Left forelimb (tissue), 1 donor: ENCODE measurements at places on chromosomes 5 and 9.

GRCh38 chr9:122779181-122779580, 9.6 kb upstream of the OR5C1 start:
- no peak for DNase-seq

DNA sequence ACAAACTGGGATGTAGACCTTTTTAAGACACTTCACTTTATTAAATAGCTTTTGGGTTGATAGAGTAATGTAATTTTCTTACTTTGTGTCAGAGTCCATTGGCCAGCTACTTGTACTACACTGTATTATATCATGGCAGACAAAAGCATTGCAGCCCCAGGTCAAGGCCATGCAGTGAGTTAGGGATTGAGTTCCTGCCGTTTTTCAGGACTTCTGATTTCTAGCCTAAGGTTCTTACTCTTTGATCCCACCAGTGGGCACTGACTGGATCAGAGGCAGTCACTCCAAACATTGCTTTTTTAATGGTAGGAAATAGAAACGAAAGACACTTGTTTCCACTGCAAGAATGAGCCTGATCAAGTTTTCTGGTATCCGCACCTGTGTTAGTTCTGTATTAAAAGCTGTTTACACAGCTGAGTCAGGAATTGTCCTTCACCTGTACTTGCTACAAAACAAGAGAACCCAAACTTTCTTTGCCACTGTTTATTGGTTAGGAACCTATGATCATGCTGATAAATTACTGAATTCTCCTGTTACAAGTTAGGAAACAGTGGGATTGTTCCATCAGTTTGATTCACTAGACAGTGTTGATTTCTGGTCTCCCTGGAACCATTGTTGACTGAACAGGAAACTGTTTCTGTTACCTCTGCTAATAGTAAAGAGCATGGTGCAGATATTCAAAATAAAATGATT, 22.1 kb downstream of the LRRC70 start:
- DNase-seq, result no peak

GRCh38 chr5:159331093-159331973, 1.0 kb upstream of the IL12B start:
- DNase-seq, result peak; percentile 78

DNA sequence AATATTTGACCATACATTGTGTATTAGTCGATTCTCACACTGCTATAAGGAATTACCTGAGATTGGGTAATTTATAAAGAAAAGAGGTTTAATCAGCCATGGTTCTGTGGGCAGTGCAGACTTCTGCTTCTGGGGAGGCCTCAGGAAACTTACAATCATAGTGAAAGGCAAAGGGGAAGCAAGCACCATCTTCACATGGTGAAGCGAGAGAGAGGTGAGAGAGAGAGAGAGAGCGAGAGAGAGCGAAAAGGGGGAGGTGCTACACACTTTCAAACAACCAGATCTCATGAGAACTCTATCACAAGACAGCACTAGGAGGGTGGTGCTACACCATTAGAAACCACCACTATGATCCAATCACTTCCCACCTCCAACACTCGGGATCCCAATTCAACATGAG, 4.1 kb upstream of the GRAMD2B start:
- no peak for DNase-seq

- DNase-seq, result no peak
Measured at GRCh38 chr5:16067415-16067814, 112.2 kb downstream of the MARCHF11 start.

GRCh38 chr9:129202613-129203555, 24.8 kb upstream of the IER5L start:
- DNase-seq, result peak; percentile 95

- DNase-seq, result no peak
Measured at GRCh38 chr9:126159430-126160060, 167.1 kb upstream of the MVB12B start.

GRCh38 chr5:154653764-154654485, 101.3 kb upstream of the LARP1 start:
- no peak for DNase-seq

GRCh38 chr9:27117489-27118135, 8.6 kb downstream of the TEK start:
- no peak for DNase-seq

- no peak for DNase-seq
Measured at GRCh38 chr5:180817893-180818674, 15.5 kb upstream of the MGAT1 start.

DNA sequence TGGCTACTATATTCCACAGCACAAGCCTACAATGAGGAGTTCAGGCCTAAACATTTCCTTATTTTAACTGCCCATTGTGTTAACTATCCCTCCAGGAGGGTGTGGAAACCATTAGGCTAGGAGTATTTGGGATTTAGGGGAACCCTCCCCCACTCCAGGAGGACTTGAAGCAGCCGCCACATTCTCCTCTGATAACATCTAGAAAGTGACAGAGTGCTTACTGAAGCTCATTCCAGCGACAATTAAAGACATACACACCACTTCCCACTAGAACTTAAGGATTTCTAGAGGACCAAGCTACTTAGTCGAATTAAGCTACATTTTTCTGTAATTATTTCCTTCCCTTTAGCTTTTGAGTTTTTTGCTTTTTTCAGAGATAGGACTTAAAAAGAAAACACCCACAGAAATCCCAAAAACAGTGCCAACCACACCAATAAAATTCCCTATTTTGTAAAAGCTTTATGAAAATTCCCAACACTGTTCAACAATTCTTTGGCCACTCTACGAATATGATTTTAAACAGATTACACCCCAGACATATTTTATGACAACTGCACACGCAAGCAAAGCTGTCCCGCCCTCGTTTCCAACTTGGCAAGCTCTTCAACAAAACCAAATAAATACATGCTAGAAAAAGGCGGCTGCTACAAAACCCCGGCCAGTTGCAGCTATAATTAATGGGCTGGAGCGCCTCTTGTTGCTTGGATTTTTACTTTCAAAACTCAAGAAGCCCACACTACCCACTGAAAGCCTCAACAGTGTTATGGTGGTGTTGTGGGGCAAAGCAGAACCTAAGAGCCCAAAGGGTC, 4.5 kb downstream of the ROR2 start:
- DNase-seq, result peak; percentile 65

DNA sequence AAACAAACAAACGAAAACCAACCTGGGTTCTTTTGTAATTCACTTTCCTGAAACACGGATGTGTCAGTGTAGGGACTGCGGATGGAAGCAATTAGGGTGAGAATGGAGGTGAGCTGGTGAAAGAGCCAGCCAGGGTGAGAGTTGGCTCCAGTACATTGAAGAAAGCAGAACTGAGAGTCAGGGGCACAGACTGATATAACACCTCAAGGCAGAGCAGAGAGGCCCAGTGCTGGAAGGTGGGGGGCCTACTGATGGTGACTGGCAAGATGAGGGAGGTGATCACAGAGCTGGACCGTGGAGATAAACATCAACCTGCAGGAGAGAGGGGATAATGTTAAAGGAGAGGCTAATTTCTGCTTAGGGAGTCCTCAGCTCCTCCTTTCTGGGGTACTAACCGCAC, 221.1 kb downstream of the MAN2A1 start:
- no peak for DNase-seq

- DNase-seq, result no peak
Measured at GRCh38 chr9:16575142-16575985, 295.1 kb downstream of the BNC2 start.

GRCh38 chr5:144549580-144549979, 378.9 kb downstream of the KCTD16 start:
- no peak for DNase-seq

DNA sequence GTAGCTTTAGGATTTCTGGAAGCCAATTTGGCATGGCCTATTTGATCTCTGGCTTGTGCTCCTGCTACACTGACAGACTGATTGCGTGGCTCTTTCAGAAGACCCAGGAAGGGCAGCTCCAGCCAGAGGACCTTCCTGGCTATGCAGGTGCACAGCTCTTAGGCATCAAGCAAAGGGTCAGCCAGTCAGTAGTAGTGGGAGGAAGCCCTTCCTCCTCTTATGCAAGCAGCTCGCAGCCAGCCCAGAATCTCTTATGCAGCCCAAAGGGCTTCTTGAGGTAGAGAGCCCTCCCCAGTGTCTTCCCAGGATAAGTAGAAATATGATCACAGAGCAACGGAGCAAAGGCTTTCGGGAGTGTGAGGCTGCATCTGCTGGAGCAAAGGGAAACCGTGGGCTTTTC, 43.2 kb downstream of the SLC36A1 start:
- DNase-seq, result no peak

- DNase-seq, result no peak
Measured at GRCh38 chr9:90821697-90822096, 20.1 kb downstream of the SYK start.

DNA sequence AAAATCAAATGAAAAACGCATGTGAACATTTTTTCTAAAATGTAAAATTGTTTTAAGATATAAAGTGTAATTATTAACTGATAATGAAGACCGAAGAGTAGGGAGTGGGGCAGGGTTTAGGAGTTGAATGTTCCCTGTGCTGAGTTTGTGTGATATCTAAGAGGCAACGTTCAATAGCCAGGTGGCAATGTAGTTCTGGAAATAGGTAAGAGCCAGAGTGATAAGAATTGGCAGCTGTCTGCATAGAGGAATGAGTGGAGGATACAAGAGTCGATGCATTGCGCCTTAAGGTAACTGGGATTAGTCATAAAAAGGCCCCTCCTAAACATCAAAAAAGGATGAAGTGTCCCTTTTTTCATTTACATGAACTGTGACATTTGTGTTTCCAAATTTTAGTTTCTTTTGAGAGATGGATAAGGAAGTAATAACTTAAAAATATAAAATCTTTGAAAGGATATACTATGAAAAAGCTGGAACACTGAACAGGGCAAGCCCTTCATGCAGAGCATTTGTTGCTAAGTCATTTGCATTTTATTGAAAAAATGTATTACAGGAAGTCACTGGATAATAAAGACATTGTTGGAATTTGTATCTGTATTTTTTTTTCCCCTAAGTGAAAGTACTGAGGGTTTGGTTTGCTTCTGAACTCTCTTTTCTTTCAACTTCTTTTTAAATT, 659.3 kb downstream of the ACTL7B start:
- DNase-seq, result no peak

DNA sequence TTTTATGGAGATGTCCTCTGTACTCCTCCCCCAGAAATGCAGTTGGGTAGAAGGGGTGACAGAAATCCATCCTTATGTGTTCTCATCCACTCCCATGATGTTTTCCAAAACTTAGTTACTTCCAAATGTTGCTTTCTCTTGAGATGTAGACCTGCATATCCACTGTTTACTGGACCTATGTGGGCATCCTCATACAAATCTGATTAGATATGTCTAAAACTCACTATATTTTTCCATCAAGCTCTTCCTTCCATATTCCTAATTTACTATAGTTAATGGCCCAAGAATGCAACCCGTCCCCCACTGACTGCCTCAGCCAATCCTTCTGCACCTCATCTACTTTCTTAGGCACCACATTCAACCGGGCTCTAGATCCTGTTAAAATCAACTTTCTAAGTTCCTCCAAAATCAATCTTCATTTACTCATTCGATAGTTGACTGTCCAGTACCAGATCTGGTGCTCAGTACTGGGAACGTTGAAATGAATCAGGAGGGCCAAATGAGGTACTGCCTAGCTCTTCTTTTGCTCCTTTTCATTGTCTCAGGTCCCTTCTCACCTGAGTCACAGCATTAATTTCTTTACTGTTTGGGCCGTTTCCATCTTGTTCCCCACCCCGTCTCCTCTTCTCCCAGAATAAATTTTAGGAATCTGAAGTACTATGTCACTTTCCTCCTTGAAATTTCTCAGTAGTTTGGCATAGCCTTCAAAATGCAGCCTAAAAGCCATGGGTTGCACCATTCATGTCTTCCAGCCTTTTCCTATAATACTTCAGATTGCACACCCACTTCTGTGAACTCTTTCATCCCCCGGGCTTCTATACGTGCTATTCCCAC, 7.9 kb downstream of the PLK2 start:
- no peak for DNase-seq

- DNase-seq, result no peak
Measured at GRCh38 chr9:123712399-123712798, 217.5 kb downstream of the DENND1A start.

DNA sequence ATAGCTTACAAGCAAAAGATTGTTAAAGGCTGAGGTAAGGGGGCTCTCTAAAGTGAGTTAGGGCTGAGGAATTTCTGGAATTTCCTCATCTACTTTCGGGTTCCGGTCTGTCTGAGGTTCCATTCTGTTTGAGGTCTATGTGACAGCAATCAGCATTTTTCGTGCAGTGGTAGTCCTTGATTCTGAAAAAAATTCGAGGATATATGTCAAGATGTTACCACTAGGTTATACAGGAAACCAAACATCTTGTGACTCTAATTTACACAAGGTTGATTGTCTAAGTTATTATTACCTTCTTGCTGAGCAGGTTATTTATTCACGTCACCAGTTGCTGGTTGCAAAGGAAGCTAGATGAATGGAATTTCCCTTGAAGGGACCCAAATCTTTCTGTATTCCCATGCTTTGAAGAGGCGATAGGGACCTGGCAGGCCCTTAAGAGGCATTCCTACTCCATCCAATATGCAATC, 35.2 kb downstream of the RLN2 start:
- no peak for DNase-seq

DNA sequence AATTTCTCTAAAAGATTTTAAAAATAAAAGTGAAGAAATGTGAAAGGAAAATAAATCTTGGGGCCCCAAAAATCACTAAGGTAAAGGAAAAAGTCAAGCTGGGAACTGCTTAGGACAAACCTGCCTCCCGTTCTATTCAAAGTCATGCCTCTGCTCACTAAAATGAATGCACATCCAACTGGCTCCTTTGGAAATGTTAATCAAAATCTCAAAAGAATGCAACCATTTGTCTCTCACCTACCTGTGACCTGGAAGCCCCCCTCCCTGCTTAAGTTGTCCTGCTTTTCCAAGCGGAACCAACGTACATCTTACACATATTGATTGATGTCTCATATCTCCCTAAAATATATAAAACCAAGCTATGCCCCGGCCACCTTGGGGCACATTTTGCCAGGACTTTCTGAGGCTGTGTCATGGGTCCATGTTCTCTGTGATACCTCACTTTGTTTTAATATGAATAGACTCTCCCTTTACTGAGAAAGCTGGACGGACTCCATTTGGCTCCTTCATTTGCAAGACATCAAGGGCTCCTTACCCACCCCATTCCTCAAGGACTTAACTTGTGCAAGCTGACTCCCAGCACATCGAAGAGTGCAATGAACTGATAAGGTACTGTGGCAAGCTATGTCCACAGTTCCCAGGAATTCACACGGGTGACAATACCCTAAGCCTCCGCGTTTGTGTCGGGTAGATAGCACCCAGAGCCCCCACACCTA, 164.3 kb downstream of the SMC2 start:
- DNase-seq, result no peak
